Stimulated activated CD8-positive, alpha-beta memory T cell treated with anti-CD3 and anti-CD28 coated beads, Interleukin-4, amount 100 ng/mL, for 4 hours (primary cell): ENCODE measurements at places on chromosomes 16 and 17.

GRCh38 chr17:75346906-75347305 lies 57.7 kb upstream of the SLC25A19 start:
- DNase-seq = no peak

- DNase-seq = no peak
Observed at GRCh38 chr17:75001915-75002843, 10.3 kb upstream of the MRPL58 start.

DNA sequence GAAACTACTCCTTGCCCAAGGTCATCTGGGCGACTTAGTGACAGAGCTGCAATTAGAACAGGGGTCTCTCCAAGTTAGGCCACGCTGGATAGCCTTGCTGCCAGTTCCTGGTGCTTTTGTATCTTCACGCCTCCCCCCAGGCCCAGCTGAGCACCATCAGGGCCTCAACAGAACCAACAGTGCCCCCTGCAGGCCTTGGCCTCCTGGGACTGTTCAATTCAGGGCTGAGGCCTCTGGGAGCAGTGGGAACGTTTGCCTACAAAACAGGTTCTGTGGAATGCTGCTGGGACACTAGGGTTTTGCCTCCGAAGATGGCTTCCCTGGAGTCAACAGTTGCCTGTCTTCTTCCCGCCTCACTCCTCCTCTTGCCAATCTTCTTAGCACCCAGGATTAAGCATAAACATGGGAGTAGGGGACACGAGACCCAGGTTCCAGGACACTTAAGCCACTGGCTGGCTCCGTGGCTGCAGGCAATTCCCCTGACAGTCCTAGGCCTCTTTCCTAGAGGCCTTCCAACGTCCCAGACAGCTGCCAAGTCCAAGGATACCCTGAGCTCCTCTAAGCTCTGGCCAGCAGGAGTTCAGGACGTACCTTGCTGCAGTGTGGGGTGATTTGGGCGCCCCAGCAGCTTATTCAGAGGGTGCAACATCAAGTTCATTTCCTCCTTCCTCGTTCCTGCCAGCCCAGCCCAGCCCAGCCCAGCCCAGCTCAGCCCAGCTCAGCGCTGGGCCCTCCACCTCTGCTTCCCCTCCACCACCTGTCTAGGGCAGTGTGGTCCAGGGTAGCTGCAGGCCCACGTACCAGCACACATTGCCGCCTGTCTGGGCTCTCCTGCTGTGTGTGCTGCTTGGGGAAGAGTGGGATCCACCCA lies 246.6 kb upstream of the RPL38 start:
- DNase-seq = no peak

DNA sequence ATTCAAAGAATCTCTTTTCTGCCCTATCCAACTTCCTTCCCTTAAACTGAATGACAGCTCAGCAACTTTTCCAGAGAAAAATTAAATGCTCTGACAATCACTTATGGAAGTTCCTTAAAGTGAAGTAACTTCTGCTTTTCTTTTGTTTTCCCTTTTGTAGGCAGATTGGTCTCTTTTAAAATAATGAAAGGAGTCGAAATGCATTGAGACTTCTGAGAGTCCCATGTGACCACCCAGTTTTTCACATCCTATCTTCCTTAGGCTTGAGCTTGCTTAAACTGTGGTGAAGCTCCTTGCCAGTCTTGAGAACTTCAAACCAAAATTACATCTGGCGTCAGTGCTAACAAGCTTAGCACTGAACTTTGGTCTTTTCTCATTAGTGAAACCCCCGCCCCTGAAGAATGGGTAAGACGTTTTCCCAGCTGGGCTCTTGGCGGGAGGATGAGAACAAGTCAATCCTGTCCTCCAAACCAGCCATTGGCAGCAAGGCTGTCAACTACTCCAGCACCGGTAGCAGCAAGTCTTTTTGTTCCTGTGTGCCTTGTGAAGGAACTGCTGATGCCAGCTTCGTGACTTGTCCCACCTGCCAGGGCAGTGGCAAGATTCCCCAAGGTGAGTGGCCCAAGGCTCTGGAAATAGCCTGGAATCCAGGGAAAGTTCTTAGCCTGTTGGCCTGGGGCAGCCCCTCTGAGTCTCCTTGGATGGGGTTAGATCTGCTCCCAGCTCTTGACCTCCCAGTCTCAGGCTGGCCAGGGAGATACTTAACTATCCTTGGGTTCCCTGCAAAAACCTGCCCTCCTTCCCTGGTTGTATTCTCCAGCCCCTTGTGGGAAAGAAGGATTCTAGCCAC lies 1.2 kb downstream of the TMEM106A start:
- no peak for DNase-seq

GRCh38 chr17:54900457-54901229 lies at the start of gene TOM1L1:
TSS of gene TOM1L1 (plus strand) at chr17:54900852. CDS start at chr17:54900866, 14 bp downstream.
- no peak for DNase-seq

- DNase-seq = no peak
Observed at GRCh38 chr17:56835264-56835585, 1.3 kb downstream of the DGKE start.

DNA sequence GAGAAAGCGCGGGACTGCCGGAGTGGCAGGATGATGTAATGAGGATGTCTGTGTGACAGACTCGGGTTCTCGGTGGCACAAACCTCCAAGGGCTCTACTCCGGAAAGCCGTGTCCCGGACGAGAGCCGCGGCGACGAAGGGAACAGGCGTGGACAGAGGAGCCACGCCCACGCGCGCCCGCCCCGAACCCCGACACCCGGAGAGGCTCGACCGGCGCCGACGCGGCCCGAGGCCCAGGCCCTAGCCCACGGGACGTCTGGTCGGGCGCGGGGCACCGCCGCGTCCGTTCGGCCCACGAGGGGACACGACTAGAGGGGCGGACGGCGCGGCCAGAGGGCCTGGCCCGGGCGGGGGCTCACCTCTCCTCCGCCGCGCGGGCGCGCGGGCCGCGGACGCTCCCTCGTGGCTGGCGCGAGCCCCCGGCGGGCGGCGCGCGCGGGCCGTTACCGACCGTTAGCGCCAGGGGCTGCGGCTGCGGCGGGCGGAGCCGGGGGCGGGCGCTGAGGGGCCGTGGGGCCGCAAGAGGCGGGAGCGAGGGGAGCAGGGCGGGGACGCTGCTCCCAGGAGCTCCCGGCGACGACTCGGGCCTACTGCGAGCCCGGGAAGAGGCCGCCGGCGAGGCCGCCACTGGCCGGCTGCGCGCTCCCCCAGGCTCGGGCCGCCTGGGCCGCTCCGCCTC lies 2.1 kb upstream of the IRX5 start:
- DNase-seq = no peak

DNA sequence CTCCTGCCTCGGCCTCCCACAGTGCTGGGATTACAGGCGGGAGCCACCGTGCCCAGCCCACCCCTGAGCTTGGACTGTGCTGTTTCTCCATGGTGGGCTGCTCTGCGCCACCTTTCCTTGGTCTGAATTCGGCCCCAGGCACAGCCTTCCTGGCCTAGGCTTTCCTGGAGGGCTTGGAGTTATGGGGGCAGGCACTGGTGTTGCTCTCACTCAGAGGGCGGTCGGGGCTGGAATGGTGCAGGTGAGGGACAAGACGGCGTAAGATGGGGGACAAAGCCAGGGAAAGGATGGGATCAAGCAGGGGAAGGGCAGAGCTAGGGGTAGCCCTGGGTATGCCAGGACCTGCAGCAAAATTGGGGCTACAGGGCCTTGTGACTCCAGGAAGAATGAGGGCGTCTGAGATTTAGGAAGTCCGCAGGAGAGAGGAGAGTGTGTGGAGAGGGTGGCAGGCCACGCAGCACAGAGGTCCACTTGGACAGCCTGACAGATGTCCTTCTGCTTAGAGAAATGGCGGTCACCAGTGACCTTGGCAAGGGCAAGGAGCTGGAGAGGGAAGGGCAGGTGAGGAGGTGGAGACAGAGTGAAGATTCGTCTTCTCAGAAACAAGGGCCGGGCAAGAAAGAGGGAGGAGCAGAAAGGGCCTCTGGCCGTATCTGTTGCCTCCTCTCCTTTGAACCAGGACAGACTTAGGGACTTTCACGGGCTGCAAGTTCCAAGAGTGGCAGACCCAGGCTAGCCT lies 1.6 kb upstream of the ATP6V0C start:
- DNase-seq = no peak

GRCh38 chr17:63282455-63282854 lies 163.7 kb downstream of the CYB561 start:
- no peak for DNase-seq

DNA sequence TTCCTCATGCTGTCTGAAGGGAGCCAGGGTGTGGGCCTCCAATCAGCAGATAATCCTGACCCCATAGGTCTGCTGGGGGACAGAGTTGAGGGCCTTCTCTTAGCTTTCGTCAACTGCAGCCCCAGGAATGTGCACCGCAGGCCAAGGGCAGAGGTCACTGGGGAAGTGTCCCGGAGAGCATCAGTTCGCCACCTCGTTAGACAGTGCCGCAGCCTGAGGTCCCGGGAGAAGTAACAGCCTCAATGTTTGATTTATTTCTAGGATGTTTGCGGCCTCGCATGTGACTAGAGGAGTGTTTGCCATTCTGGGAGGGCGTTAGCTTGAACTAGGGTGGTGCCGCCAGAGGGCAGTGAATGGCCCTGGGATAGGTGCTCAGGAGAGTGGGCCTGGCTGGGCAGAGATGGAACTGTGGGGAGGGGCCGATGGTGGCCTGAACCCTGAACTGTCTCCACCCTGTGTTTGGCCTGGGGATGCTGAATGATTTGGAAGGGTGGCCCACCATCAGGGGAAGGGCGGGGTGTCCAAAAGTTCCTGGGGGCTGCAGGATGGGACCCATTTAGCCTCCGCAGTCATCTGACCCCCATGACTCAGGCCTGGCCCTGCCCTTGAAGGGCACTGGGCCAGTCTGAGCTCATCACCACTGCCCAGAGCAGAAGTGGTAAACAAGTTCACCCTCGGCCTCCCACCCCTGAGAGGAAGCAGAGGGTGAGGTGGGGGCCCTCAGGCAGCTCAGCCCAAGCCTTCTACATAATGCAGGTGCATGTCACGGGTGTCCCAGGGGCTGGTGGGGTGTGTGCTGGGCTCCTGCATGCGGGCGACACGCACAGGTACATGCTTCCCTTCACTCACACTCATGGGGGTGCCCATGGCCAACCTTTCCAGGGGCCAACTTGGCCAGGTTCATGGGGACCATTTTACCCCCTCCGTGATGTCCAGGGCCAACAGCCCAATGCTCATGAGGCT lies 12.4 kb upstream of the TAC4 start:
- DNase-seq = no peak

DNA sequence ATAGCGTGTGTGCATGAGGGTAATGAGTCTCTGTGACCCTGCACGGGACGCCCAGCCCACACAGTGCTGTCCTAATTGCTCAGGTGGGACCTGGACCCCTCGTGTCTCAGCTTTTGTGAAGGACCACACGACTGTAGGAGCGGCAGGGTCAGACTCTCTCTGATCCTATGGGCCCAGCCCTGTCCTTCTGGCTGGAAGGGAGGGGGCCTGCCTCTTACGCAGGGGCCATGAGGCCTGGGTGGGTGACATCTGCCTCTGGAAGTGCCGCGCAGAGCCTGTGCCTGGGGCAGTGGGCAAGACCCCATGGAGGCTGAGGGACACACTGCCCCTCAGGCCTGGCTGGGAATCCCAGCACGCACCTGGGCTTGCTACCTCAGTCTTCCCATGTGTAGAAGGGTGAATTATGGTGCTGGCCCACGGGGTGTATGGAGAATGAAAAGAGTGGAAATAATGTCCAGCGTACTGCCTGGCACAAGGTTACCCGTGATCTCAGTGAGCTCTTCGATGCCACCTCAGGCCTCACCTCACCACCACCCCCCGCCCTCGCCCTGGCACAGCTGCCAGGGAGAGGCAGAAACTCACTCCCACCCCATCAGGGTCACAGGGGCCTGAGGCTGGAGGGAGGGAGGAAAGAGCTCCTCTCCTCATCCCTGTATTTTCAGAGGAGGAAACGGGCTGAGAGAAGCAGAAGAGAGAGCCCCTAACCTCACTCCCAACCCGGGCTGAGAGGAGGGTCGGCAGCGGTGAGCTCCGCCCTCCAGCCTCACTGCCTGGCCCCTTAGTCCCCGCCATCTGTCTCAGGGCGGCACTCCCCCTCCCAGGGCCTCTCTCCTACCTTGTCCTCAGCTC lies 27.1 kb upstream of the DBNDD1 start:
- no peak for DNase-seq

DNA sequence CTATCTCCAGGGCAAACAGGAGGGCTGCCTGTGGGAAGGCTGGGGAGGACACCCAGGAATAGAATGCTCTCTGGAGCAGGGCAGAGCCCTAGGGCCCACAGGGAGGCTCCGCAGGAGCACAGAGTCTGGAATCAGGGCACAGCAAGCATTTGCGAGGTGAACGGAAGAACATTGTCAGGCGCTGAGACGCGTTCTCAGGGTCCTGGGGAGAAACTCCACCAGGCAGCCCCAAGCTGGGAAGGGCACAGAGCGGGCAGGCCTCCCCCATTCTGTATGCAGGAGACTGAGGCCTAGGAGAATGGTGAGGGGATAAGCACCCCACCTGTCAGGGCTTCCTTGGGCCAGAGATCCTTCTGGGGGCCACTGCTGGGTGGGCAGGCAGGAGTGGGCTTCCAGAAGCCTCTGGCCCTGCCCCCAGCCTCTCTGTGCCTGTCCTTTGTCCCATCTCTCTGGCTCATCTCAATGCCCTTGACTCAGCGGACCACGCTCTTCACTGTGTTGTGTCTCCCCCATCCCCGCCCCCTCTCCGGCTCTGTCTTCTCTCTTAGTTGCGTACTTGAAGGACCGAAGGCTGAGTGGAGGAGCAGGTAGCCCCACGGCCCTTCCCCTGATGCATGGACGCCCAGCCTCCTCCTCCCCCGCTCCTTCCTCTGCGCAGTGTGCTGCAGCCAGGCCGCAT lies 5.1 kb upstream of the SETD6 start:
- no peak for DNase-seq

DNA sequence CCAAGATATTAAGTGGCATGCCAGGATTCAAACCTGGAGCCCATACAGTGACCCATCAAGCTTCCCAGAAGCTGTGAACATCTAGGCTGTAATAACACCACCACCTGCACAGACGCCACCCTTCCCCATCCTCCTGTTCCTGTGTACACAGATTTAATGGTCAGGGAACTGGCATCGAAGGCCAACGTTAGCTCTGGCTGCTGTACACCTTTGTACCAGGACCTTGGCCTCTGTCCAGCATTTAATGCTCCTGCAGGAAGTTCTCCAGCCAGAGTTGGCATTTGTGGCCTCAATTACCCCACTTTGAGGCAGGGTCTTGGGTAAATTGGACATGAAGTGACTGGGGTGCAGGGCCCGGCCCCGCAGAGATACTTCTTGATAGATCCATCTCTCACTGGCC lies 49.3 kb downstream of the SCNN1B start:
- DNase-seq = no peak

DNA sequence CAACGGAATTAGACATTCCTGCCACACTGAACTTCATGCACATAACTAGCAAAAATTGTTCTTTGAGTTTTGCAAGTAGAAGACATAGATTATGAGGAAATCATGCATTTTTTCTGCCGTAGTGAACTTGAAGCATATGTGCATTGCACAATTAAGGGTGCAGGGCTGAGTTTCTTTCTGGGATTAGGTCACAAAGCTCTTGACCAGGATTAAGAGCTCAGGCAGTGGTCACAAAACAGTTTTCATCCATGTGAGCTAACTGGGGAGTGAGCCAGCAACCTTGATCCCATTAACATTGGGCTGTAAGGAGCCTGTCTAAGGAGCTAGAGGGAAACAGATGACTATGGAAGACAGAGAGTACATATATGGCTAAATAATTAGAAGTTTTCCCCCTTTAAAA lies 143.7 kb downstream of the PMP22 start:
- DNase-seq = no peak
